SK-N-SH (cell line): ENCODE measurements at places on chromosomes 2 and 18.

DNA sequence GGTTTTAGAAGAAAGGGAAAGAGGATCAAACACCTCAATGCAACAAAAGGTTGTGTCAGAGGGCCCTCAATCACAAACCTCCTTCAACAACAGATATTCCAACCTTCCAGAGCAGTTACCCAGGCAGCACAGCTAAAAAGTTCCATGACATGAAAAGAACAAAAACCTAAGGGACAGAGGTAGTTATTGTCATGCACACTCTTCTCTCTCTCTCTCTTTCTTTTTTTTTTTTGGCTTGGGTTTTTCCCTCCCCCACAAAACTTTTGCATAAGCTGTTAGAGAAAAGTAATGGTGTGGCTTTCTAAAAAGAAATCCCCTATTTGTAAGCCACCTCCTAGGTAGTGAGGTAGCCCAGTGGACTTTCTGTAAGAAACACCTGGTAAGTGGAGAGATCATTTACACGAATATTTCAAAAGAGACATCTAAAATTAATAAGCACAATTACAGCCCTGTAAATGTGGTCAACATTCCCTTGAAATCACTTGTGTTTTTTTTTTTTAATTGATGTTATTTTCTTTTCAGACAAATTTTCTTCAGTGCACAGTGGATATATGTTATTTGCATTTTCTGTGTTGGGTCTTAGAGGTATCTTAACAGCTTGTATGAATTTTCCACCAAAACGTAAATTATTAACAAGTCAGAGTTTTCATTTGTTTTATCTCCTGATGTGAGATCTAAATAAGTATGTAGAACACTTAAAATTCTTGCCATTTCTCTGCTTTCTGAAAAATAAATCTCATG is 48.4 kb downstream of the ZEB2 start:
- peaks cover 25% of the 10 kb centered on the region for H3K4me1 ChIP-seq
- H3K4me3 ChIP-seq = no peak overlapping the region
- H3K27me3 ChIP-seq = no peaks in the 10 kb centered on the region
- no peak overlapping the region for H3K27ac ChIP-seq
- no peak for DNase-seq
- peaks cover 18% of the 10 kb centered on the region for H3K36me3 ChIP-seq

- DNase-seq = no peak
- H3K27ac ChIP-seq = no peak overlapping the region
- no peaks in the 10 kb centered on the region for H3K27me3 ChIP-seq
- no peak overlapping the region for H3K4me3 ChIP-seq
Observed at GRCh38 chr2:238890618-238891456, 43.0 kb downstream of the TWIST2 start.

- peak; percentile 45 for DNase-seq
- H3K27me3 ChIP-seq = no peaks in the 10 kb centered on the region
- H3K4me3 ChIP-seq = no peak overlapping the region
- no peaks in the 10 kb centered on the region for H3K4me1 ChIP-seq
- peaks cover 75% of the 10 kb centered on the region for H3K36me3 ChIP-seq
Observed at GRCh38 chr2:233280114-233280693, 27.4 kb upstream of the SAG start.

DNA sequence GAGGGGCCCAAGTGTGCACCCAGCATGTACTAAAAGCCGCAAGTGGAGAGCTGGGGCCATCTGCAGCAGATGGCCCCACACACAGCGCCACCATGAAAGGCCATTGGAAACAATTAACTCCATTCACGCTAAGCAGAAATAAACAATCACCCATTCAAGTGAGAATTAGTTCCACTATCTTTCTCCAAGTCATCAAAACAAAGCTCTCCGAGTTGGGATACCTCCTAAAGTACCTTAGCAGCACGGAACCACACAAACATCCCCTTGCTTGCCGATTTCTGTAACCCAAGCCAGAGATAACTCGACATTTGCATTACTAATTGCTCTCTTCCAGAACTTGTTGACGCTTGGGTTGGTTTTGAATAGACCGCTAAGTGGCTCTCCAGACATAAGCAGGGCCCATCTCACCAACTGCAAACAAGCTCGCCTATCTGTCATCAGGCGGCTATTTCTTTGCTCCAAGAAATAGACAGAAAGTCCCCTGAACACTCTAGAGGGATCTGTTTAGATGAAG is 840.6 kb upstream of the SALL3 start:
- H3K27ac ChIP-seq = no peak overlapping the region
- no peak overlapping the region for H3K4me3 ChIP-seq
- DNase-seq = no peak
- peaks cover 22% of the 10 kb centered on the region for H3K27me3 ChIP-seq
- H3K36me3 ChIP-seq = no peaks in the 10 kb centered on the region

- peak overlapping the region; percentile 38 for H3K27ac ChIP-seq
- DNase-seq = no peak
- H3K4me3 ChIP-seq = no peak overlapping the region
Observed at GRCh38 chr2:200310545-200310971, 4.1 kb downstream of the SPATS2L start.

DNA sequence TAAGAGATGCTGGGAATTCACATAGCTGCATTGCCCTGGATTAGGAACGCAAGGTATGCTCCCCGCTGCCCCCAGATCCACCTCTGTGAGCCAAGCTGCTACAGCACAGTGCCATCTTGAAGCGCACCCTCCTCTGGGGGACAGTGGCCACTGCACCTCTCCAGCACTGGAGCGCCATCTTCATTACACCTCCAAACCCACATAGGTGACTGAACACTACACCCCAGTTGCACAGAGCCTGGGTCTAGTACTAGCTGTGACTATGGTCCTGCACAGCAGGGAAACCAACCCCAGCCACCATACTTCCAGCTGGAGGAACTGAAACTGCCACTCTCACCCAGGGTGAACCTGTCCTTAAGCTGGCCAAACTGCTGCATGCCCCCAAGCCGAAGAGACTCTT is 84.6 kb downstream of the TMEM237 start:
- DNase-seq = no peak
- peaks cover 2% of the 10 kb centered on the region; the same call in 1 of the 2 replicates for H3K4me1 ChIP-seq
- no peak overlapping the region for H3K27ac ChIP-seq
- H3K4me3 ChIP-seq = no peak overlapping the region
- H3K27me3 ChIP-seq = no peaks in the 10 kb centered on the region

- peaks cover 4% of the 10 kb centered on the region; the same call in 1 of the 2 replicates for H3K4me1 ChIP-seq
- no peak overlapping the region for H3K27ac ChIP-seq
- H3K36me3 ChIP-seq = no peaks in the 10 kb centered on the region
- H3K27me3 ChIP-seq = no peaks in the 10 kb centered on the region; the same call in 1 of the 2 replicates
Observed at GRCh38 chr2:39689272-39689841, 23.6 kb downstream of the TMEM178A start.

DNA sequence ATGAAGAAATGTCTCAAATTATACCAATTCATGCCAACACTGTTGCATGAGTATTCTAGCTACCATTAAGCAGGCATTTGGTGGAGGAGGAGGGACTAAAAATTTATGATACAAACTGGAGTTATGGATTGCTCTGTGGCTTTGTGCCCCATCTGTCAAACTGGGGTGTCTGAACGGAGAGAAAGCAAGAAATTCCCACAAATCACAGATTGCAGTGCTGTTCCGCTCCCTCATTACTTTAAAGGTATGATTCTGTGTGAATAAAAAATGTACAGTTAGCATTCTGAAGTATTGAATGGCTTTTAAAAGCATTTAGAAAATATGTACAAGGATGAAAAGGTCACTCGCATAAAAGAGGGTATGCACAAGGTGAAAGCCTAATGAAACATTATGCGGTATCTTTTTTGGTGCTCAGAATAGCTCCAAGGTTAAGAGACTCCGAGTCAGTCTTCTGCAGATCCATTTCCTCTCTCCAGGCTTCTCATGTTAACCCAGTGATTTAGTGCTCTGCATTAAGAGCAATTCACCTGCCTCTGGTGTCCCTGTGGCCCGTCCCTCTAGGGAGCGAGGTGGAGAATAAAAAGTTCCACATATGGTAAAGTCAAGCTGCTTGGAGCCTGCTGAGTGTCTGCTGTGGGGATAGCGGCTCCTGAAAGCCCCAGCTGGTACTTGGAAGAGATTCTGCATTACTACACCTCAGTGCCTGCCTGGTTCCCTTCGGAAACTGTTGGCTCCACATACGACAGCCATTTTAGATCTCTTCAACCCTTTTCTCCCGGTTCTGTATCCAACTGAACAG is 184.2 kb downstream of the ZNF521 start:
- no peaks in the 10 kb centered on the region for H3K36me3 ChIP-seq
- H3K27ac ChIP-seq = no peak overlapping the region
- H3K4me3 ChIP-seq = no peak overlapping the region

- H3K27me3 ChIP-seq = no peaks in the 10 kb centered on the region; the same call in 1 of the 2 replicates
- no peak overlapping the region for H3K4me3 ChIP-seq
- DNase-seq = peak; percentile 59
- H3K27ac ChIP-seq = no peak overlapping the region
Observed at GRCh38 chr18:63022429-63023022, 297.0 kb downstream of the BCL2 start.

GRCh38 chr2:148023861-148024260 is 3.0 kb downstream of the MBD5 start:
- H3K36me3 ChIP-seq = peaks cover 4% of the 10 kb centered on the region
- DNase-seq = no peak
- no peaks in the 10 kb centered on the region for H3K27me3 ChIP-seq
- no peak overlapping the region for H3K27ac ChIP-seq

- no peak overlapping the region for H3K4me3 ChIP-seq
- H3K27me3 ChIP-seq = no peaks in the 10 kb centered on the region
- H3K27ac ChIP-seq = no peak overlapping the region
- H3K36me3 ChIP-seq = no peaks in the 10 kb centered on the region
- DNase-seq = no peak
Observed at GRCh38 chr18:34993289-34993688, 47.9 kb upstream of the MAPRE2 start.

GRCh38 chr18:32612651-32613050 is 142.0 kb upstream of the GAREM1 start:
- DNase-seq = no peak
- H3K4me3 ChIP-seq = no peak overlapping the region
- H3K36me3 ChIP-seq = no peaks in the 10 kb centered on the region
- no peaks in the 10 kb centered on the region; the same call in 1 of the 2 replicates for H3K4me1 ChIP-seq

DNA sequence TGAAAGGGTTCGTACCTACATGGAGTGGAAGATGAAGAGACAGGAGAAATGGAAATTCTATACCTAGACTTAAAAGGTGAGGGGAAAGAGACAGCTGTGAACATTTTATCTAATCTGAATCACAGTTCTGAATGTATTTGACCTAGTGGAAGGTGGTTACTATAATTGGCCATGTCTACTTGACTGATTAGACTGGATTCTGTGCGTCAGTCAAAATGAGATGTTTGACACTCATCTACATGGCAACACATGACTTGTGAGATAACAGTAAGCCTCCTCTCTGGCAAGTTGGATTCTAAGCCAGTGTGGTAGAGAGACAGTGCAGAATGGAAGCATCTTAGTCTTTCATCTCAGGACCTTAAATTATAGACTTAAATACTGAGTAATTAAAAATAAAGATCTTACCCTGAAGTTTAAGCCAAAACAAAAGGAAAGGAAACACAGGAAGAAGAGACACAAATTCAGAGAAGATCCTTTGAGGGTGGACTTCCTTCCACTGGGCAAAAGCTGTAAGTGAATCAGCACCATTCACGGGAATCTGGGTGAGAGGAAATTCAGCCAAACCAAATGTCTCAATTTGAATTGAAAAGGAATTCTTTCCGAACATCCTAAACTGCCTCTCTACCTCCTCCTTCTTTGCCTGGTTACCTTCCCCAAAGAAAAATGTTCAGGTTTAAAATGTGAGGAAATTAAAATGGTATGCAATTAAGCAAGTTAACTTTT is 121.6 kb downstream of the EHBP1 start:
- no peak overlapping the region for H3K27ac ChIP-seq
- peaks cover 48% of the 10 kb centered on the region for H3K36me3 ChIP-seq
- H3K4me1 ChIP-seq = no peaks in the 10 kb centered on the region; the same call in 1 of the 2 replicates

GRCh38 chr2:207143215-207144172 is 22.3 kb downstream of the KLF7 start:
- H3K27ac ChIP-seq = peak overlapping the region; percentile 36
- peaks cover 26% of the 10 kb centered on the region for H3K4me1 ChIP-seq
- no peak overlapping the region for H3K4me3 ChIP-seq
- H3K36me3 ChIP-seq = peaks cover 25% of the 10 kb centered on the region
- H3K27me3 ChIP-seq = no peaks in the 10 kb centered on the region

DNA sequence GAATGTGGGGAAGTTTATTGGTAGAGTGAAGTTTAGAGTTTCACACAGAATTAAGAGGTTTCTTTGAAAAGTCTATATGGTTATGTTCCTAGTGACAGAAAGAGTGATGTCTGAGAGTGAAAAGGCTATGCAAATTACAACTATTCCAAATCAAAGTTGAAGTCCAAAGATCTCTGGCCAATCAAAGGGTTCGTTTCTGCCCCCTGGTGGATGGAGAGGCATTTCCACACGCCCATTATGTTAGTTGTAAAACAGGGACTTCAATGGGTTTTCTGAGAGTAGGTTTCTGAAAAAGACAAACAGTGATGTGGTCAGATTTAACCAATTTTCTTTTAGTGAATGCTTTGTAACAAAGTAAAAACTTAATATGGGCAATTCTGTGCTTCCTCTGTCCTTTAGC is 441.5 kb upstream of the POU3F3 start:
- no peak overlapping the region for H3K27ac ChIP-seq
- DNase-seq = peak; percentile 51
- H3K4me1 ChIP-seq = no peaks in the 10 kb centered on the region
- no peaks in the 10 kb centered on the region for H3K36me3 ChIP-seq

GRCh38 chr18:79315596-79315995 is 80.1 kb upstream of the NFATC1 start:
- H3K4me3 ChIP-seq = no peak overlapping the region
- no peak for DNase-seq
- peaks cover 4% of the 10 kb centered on the region for H3K36me3 ChIP-seq
- H3K27me3 ChIP-seq = no peaks in the 10 kb centered on the region
- no peak overlapping the region for H3K27ac ChIP-seq

DNA sequence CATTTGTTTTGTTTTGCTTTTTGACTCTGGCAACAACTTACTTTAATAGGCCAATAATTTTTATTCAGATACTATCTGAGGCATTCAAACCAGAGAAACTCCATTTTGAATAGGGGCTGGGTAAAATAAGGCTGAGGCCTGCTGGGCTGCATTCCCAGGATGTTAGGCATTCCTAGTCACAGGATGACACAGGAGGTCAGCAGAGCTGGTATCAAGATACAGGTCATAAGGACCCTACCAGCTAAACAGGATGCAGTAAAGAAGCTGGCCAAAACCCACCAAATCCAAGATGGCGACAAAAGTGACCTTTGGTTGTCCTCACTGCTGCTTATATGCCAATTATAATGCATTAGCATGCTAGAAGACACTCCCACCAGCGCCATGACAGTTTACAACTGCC is 102.2 kb upstream of the XPO1 start:
- H3K4me3 ChIP-seq = no peak overlapping the region
- H3K36me3 ChIP-seq = no peaks in the 10 kb centered on the region
- H3K27me3 ChIP-seq = no peaks in the 10 kb centered on the region
- H3K4me1 ChIP-seq = peaks cover 4% of the 10 kb centered on the region
- no peak overlapping the region for H3K27ac ChIP-seq

GRCh38 chr18:31880186-31880898 is 62.6 kb downstream of the TRAPPC8 start:
- no peak for DNase-seq
- peaks cover 53% of the 10 kb centered on the region for H3K36me3 ChIP-seq
- no peak overlapping the region for H3K4me3 ChIP-seq
- no peaks in the 10 kb centered on the region for H3K27me3 ChIP-seq
- no peak overlapping the region for H3K27ac ChIP-seq
- no peaks in the 10 kb centered on the region for H3K4me1 ChIP-seq
